ENCODE measurements at places on chromosomes 6 and 20.

GRCh38 chr20:59575653-59576052 is 28.7 kb upstream of the PHACTR3 start:
- DNase-seq, result no peak

DNA sequence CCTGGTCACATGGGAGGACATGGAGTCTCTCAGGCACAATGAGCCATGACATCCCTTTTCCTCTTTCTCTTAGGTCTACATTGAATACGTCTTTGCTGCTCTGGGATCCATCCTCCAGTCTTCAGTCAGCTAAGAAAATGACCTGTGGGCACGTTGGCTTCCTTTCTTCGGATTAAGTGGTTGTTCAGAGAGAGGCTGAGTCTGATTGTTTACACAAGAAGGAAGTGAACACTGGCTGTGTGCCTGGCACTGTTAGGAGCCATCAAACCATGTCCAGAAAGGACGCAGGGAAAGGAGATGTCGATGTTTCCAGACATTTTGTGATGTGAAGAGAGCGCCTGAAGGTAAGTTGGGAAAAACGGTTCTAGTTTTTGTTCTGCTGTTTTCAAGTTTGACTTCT is 309.9 kb upstream of the CDYL start:
- no peak for DNase-seq

DNA sequence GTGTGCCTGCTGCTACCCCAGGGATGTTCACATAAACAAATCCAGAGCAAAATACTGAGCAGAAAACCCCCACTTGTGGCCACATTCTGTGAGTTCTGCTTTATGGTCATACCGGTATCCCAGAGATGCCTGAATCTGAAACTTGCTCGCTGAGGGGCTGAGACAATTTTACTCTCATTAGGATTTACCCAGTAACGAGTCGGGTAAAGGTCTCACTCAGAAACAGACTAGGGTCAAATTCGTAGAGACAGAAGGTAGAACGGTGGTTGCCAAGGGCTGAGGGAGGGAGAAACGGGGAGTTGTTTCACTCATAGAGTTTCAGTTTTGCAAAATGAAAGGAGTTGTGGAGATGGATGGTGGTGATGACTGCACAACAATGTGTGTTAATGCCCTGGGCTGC is 45.4 kb upstream of the NKX2-2 start:
- no peak for DNase-seq

DNA sequence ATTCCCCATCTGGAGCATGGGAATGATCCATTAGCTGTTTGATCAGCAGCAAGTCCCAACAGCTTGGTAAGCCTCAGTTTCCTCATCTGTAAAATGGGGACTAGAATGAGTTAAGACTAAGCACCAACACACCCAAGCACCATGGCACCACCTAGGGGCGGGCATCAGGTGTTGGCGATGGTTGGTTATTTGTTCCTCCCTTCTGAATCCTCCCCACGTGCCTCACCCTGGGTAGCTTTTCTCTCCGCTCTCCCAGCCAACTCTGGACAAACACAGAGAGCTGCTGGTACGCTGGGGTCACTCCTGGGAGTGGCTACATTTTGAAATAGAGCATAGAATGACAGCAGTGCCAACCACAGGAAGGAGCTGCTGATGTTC is 13.3 kb upstream of the ITPR3 start:
- DNase-seq, result no peak

DNA sequence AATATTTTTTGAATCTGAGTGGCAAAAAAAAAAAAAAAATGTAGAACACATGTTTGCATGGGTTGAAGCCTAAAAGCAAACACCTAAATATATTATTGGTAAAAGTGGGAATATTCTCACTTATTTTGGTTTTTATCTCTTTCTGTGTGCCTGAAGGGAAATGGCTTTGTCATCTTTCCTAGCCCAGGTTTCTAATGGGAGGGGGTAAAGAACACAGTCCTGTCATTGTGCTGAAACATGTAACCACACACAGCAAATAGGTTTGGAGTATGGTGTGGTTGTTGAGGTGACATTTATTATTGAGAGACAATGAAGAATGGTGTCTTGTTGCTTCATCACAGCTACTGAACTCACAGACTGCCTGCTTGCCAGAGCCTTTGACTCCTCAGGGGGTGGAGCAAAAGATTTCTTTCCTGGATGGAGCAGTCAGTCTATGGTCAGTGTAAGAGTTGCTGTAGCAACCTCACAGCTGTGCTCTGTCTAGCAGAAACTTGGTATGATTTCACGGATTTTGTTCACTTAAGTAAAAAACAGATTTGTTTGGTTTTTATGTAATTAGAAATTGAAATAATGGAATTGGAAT is 70.2 kb downstream of the CEP57L1 start:
- DNase-seq, result peak; percentile 40

DNA sequence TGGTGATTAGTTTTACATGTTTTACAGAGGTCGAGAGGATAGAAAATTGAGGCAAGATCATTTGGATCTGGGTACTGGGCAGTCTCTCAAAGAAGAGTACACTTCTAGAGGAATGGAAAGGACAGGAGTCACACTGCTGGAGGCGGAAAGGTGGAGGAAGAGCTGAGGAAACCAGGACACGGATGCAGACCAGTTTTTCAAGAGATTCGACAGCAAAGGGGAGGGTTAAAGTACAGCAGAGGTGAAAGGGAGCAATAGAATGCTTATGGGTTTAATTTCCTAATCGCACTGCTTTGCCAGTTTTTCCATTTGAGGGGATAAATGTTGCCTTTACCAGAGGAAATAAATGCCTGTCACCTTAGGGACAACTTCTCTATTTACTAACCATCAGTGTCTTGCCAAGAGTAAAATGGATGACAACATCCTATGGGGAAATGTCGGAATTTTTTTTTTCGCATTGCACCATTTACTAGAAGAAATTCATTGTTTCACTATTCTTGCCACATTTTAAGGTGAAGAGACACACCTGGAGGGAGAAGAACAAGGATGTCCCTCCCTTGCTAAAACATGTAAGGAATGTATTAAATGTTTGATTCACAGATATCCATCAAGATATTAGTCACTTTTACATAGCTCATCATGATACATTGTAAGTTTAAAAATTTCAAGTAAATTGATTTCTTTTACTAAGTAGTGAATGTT is 226.6 kb downstream of the COL12A1 start:
- no peak for DNase-seq

- DNase-seq, result no peak
Observed at GRCh38 chr6:120451508-120451907, 882.8 kb downstream of the TBC1D32 start.

DNA sequence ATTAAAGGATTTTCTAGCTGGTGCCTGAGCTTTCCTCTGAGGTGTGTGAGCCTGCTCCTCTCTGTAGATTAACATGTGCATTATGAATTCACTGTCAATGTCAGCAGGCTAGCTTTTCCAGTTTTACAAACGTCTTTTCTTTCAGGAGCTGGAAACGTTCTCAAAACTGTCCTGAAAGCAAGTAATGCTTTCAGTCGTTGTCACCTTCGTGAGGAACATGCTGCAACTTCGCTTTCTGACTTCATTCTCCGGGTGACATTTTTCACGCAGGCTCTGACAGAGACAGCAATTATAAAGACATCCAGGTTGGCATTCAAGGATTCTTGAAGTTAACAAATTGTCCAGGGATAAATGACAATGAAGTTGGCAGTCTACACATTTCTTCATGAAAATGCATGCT is 671.5 kb downstream of the DHX35 start:
- DNase-seq, result no peak

GRCh38 chr6:19375613-19376012 is 461.6 kb upstream of the ID4 start:
- no peak for DNase-seq

- DNase-seq, result no peak
Observed at GRCh38 chr20:40511478-40511877, 177.6 kb downstream of the MAFB start.

Measured in COLO829 (cell line).